ENCODE measurements at places on chromosomes 7 and 10. TPM values are rescaled to one million over a fixed set of nuclear protein-coding genes. Genes with fewer than 3 reads are reported as not detected.
A peak's percentile ranks its signal among the peaks of the same experiment; 100 is the strongest.

The SOSTDC1 gene
- not detected for total RNA-seq

GRCh38 chr7:130902755-130903357, 168.8 kb upstream of the KLF14 start:
- no peak for DNase-seq
- peaks cover 62% of the 10 kb centered on the region for H3K36me3 ChIP-seq
- no peaks in the 10 kb centered on the region for H3K27me3 ChIP-seq
- no peak overlapping the region for H3K4me3 ChIP-seq
- peaks cover 87% of the 10 kb centered on the region for H3K4me1 ChIP-seq

GRCh38 chr10:34298346-34298818, 516.7 kb downstream of the PARD3 start:
- H3K27me3 ChIP-seq, result no peaks in the 10 kb centered on the region
- H3K4me3 ChIP-seq, result no peak overlapping the region
- no peaks in the 10 kb centered on the region for H3K4me1 ChIP-seq
- DNase-seq, result no peak

GRCh38 chr7:138992052-138992531, 10.9 kb upstream of the KIAA1549 start:
- DNase-seq, result no peak
- no peaks in the 10 kb centered on the region for H3K36me3 ChIP-seq
- no peak overlapping the region for H3K4me3 ChIP-seq
- H3K4me1 ChIP-seq, result no peaks in the 10 kb centered on the region
- no peaks in the 10 kb centered on the region for H3K27me3 ChIP-seq
- no peak overlapping the region for H3K27ac ChIP-seq

The UCN3 gene
- not detected for total RNA-seq

- H3K27me3 ChIP-seq, result peaks cover 3% of the 10 kb centered on the region
- no peak overlapping the region for H3K4me3 ChIP-seq
- no peaks in the 10 kb centered on the region for H3K4me1 ChIP-seq
Measured at GRCh38 chr10:69101451-69102095, 13.7 kb downstream of the SRGN start.

The CALCR gene
- not detected for total RNA-seq

DNA sequence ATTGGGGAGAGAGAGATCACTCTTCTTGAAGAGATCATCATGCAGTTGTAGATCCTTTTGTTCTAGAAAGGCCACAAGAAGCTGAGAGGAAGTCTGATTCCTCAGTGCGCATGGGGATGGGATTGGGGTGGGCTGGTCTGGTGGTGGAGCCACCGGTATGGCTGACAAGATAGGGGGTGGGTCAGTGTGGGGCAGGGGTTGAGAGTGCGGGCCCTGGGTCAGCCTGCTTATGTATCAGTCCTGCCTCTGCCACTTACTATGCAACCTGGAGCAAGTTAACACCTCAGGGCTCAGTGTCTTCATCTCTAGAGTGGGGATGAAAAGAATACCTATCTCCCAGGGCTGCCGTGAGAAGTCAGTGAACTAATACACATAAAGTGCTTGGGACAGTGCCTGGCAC, 8.0 kb downstream of the SMARCD3 start:
- peaks cover 57% of the 10 kb centered on the region for H3K36me3 ChIP-seq
- H3K4me3 ChIP-seq, result no peak overlapping the region
- no peak for DNase-seq
- peak overlapping the region; percentile 50 for H3K27ac ChIP-seq
- H3K4me1 ChIP-seq, result peaks cover 22% of the 10 kb centered on the region

DNA sequence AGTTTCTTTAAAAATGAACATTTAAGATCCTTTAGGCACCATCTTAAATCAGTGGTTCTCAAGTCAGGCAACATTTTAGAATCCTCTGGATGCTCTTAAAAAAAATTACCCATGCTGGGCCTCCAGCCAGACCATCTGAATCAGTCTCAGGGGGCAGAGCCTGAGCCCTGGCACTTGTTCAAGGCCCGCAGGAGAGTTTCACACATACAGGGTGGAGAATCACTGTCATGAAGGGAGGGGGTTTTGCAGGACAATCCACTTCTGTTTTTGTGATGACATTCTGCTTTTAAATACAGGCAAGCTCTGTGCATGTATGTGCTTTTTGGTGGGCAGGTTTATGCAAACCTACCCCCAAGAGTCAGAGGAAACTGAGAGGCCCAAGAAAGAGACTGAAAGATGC, 268.6 kb downstream of the SEC23IP start:
- H3K4me1 ChIP-seq, result no peaks in the 10 kb centered on the region
- H3K4me3 ChIP-seq, result no peak overlapping the region
- no peak for DNase-seq
- H3K36me3 ChIP-seq, result no peaks in the 10 kb centered on the region
- no peak overlapping the region for H3K27ac ChIP-seq
- H3K27me3 ChIP-seq, result peaks cover 33% of the 10 kb centered on the region

- no peak overlapping the region for H3K4me3 ChIP-seq
- H3K4me1 ChIP-seq, result no peaks in the 10 kb centered on the region
- no peaks in the 10 kb centered on the region for H3K27me3 ChIP-seq
Measured at GRCh38 chr10:71031603-71032002, 143.2 kb upstream of the PCBD1 start.

GRCh38 chr7:55651057-55651456, 78.8 kb upstream of the VOPP1 start:
- H3K27me3 ChIP-seq, result no peaks in the 10 kb centered on the region
- no peak overlapping the region for H3K4me3 ChIP-seq
- H3K27ac ChIP-seq, result no peak overlapping the region
- no peaks in the 10 kb centered on the region for H3K36me3 ChIP-seq

The CFAP69 gene
- 4.3 TPM for total RNA-seq

- no peak overlapping the region for H3K27ac ChIP-seq
- no peaks in the 10 kb centered on the region for H3K36me3 ChIP-seq
- no peak overlapping the region for H3K4me3 ChIP-seq
- H3K27me3 ChIP-seq, result no peaks in the 10 kb centered on the region
Measured at GRCh38 chr7:78203042-78203720, 404.6 kb downstream of the PHTF2 start.

DNA sequence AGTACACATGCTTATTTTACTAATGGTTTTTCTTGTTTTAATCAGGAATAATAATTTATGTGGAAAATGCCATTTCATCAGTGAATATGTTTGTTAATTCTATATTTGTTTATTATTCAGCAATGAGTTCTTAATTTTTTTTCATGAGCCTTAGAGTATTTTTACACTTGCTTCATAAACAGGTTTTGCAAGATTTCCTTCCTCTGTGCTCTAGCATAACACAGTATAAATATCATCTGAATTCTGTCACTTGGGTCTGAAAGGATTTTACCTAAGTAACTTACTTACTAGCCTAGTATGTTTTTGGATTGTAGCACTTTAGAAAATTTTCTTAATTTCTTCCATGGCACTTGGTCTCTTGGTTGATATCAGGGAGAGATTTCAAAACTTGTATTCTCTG, 45.8 kb downstream of the GLCCI1 start:
- DNase-seq, result no peak
- no peak overlapping the region for H3K27ac ChIP-seq
- H3K36me3 ChIP-seq, result no peaks in the 10 kb centered on the region
- no peaks in the 10 kb centered on the region for H3K27me3 ChIP-seq
- no peak overlapping the region for H3K4me3 ChIP-seq
- no peaks in the 10 kb centered on the region for H3K4me1 ChIP-seq

Data from A673 (cell line).